ENCODE measurements at places on chromosomes 12 and 14.
A peak's percentile ranks its signal among the peaks of the same experiment; 100 is the strongest.

DNA sequence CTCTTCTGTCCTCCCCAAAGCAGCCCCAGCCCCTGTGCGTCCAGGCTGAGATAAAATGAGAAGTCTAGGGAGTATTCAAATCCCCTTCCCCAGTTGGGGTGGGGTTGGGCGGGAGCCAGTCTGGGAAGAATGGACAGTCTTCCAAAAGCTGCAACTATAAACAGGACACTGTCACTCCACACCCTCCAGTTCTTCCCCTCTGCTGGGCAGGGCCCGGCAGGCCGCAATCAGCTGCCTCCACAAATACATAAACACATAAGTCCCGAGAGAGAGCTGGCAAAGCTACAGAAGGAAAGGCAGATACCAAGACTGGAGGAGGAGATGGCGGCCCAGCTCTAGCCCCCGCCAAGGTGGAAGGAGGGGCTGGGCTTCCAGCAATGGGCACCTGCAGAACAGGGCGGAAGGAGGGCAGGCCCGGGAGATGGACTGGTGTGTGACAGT, 12.7 kb downstream of the LTBP2 start:
- DNase-seq: no peak

DNA sequence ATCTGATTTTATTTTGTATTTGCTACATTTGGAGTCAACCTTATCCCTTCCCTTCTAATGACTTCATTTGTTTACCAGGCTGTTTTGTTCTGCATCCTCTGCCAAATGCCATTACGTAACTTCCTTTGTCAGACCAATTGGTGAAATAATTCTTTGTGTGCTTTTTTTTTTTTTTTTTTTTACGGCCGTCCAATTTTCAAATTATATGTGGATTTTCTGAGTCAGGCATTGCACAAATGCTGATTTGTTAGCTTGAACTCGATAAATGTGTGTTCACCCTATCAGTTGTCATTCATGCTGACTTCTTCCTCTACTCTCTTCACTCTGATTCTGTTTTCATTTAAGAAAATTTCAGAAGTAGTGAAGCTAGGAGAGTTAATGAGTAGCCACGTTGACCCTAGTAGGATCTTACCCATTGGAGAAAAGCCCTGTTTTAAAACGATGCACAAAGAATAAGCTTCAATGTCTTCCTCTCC, 386.2 kb downstream of the DIO2 start:
- no peak for DNase-seq

DNA sequence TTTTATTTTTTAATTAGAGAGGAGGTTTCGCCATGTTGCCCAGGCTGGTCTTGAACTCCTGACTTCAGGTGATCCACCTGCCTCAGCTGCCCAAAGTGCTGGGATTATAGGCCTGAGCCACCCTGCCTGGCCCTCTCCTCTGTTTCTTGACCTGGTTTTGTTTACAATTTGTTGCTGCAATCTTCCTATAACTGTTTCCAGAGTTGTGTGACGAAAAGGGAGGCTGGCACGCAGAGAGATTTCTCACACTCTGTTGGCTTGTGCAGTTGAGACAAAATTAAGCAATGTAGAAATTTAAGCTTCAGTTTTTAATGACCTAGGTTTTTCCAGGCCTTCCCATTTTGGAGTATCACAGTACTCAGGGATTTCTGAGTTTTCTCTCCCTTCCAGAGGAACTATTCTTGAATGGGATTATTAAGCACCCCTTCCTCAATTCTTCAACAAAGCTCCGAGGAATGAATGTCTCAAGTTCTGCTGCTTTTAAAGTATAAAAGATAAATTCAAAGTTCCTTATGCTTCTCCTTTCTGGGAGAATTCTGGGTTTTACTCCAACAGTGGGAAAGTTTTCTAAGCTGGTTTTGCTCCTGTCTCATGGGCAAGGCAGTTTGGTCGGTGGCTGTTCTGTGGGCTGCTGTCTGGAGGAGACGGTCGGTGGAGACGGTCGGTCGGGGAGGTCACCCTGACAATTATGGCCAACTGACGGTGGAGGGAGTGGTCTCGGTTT, 20.4 kb upstream of the FOS start:
- no peak for DNase-seq

DNA sequence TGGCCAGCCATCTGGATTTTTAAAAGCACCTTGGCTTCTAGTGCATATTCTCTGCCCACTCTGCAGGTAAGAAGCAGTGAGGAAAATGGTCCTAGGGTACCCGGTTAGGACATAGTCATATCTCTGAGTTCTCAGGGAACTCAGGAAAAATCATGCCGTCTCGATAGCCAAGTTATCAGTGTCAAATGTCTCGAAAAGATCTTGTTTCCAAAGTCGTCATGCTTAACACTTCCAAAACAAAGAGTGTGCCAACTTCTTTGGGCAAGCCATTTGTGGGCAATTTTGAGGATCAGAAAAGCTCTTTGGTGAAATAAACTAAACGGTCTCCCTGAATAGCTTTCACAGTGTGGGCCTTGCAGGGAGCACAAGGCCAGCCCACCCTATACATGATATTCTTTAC, 39.2 kb downstream of the RASSF3 start:
- DNase-seq: no peak

DNA sequence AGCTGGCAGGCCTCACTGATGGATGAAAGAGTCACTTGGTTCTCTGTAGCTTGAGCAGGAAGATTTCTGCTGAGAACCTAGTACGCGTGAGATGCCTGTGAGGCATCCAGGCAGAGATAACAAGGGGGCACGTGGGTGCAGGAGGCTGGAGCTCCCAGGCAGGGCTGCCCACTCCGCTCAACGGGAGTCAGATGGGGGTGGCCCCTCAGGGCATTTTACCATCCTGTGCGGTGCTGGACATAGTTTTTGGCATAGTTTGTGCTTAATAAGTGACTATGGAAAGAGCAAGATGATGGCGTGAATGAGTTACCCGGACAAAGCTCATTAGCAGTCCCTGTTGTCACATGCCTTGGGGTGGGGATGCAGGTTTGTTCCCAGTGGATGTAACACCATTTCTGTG, 182.8 kb downstream of the TSPAN9 start:
- no peak for DNase-seq

DNA sequence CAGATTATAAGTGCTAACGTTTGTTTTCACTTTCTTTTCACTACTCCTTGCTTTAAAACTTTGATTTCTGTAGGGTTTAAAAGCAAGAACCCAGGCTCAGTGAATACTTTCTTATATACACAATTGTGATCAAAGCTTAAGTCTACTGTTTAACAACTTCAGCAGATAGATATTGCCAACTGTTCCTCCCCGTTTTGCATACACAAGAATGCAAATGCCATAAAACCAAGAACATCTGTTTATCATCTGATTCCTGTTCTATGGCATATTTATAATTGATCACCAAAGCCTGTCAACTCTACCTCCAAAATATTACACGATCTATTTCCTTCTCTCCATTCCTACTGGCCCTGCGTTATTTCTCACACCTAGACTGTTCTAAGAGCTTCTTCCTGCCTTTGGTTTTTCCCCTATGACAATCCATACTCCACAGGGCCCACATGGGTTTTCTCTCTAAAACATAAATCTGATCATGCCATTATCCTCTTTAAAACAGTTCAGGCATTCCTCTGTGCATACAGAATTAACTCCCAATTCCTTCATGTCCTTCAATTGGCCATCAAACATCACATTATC, 15.9 kb downstream of the MED13L start:
- DNase-seq: no peak

DNA sequence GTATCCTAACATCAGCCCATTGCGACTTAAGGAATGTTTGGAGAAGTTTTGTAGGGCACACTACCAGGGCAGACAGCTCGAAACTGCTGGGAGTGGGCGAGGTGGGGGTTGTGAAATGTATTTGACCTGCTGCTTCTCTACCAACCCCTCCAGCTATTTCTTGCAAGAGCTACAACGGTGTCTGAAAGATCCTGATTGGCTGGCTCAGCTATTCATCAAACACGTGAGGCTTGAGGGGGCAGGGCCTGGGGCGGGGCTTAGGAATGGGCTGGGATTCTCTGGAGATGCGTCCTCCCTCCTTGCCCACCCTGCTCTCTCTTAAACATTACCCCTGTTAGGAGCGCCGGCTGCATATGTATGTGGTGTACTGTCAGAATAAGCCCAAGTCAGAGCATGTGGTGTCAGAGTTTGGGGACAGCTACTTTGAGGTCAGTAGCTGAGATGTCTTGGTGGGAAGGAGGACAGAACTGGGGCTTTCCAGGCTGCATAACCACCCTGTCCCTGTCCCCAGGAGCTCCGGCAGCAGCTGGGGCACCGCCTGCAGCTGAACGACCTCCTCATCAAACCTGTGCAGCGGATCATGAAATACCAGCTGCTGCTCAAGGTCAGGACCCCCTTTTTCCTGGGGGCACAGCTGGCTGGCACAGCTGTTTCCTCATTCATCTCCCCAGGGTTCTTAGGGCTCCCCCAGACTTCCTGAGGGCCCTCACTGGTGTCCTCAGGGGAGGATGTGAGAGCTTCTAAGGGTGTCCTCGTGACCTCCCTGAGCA, 3.1 kb downstream of the ARHGEF25 start:
- peak; percentile 63 for DNase-seq

DNA sequence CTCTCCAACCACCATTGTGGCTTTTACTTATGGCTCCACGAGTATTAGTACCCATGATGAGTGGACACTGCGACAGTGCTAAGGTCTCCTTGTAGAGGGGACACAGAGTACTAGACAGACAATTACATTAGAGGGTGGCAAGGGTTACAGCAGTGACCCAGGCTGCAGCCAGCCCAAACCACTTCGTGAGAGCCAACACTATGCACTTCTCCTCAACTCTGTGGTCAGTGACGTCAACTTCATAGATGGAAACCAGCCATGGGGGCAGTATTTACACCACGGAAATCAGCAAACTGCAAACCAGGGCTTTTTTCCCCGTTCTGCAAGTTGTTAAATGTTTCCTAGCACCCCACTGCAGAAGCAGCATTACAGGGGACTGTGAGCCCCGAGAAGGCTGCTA, 61.6 kb upstream of the ZFP36L1 start:
- DNase-seq: no peak

GRCh38 chr12:21774358-21775132, at the start of gene KCNJ8:
KCNJ8 (minus strand) TSS chr12:21774706; CDS start chr12:21773616, 1,090 bp downstream.
- DNase-seq: no peak

DNA sequence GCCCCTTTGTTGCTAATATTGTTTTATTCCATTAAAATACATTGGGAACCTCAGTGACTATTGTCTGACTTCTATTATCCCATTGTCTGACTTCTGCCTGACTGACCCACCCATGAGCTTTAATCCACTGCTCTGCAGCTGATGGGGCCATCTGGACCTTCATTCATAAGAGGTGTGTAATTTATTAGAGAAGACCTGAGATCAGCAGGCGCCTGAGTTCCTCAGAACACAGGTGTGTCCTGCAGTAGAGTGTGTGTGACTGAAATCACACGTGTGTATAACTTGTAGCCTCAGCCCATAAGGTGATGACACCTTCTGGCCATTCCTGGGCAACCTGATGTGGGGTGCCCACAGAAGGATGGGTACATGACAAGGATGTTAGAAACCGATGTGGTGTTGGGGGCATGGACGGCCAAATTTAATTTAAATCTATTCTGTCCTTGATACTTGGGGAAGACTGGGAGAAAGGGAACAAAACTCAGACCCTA, 821.0 kb downstream of the TMEM121 start:
- no peak for DNase-seq

GRCh38 chr12:126966498-126966897, 1300.5 kb upstream of the TMEM132C start:
- DNase-seq: no peak

GRCh38 chr14:35285168-35286002, 6.8 kb upstream of the PSMA6 start:
- peak; percentile 39 for DNase-seq

GRCh38 chr14:90651271-90651804, 164.9 kb downstream of the TTC7B start:
- no peak for DNase-seq

GRCh38 chr14:105322791-105323556, 8.4 kb downstream of the PACS2 start:
- DNase-seq: no peak

DNA sequence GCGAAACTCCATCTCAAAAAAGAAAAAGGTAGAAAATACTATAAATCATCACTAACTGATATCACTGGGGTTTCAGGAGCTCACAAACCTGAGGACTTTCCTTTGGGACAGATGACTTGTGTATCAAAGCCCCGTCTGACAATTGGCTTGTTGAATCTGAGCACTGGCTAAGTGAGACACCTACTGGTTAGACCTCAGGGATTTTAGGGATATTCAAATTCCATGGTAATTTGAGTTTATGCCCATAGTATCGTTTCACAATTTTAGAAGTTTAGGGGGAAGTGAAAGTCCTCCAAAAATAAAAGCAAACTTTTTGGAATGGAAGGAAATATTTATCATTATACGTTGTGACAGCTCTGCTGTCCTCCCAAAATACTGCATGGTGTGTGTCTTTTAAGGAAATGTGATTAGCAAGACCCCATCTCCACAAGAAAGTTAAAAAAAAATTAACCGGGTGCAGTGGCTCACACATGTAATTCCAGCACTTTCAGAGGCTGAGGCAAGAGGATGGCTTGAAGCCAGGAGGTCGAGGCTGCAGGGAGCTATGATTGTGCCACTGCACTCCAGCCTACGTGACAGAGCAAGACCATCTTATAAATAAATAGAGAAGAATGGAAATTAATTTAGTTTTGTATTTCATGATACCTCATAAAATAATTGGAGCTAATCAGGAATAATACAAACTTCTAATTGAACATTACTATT, 49.2 kb downstream of the FBXL14 start:
- no peak for DNase-seq

- no peak for DNase-seq
These were observed 139.7 kb downstream of the SLCO1B3 start for GRCh38 chr12:20950248-20950647.

- DNase-seq: no peak
These were observed 22.3 kb downstream of the NGB start for GRCh38 chr14:77248666-77249065.

DNA sequence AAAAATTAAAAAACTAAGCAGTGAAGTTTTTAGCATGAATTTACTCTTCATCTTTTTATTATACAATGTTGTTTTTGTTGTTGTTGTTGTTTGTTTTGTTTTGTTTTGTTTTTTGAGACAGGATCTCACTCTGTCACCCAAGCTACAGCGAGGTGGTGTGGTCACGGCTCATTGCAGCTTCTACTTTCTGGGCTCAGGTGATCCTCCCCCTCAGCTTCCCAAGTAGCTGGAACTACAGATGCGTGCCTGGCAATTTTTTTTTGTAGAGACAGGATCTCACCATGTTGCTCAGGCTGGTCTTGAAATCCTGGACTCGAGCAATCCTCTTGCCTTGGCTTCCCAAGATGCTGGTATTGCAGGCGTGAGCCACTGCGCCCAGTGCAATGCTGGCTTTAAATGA, 11.3 kb downstream of the PPFIBP1 start:
- DNase-seq: no peak

GRCh38 chr14:84351646-84352045, 1178.3 kb upstream of the FLRT2 start:
- no peak for DNase-seq

DNA sequence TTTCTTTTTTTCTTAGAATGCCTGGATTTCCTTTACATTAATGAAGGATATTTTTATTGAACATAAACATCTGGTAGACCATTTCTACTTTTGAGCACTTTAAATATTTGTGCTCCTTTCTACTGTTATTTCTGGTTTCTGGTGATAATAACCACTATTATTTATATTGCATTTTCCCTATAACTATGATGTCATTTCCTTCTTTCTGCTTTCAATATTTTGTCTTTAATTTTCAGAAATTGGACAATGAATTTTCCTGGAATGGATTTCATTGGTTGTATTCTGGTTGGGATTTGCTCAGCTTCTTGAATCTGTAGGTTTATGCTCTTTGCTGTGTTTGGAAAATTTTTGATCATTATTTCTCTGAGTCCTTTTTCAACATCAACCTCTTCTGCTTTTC, 5.2 kb upstream of the PRH1 start:
- no peak for DNase-seq
